ENCODE measurements at places on chromosomes 2 and 18.

GRCh38 chr18:79317703-79318102, 78.0 kb upstream of the NFATC1 start:
- DNase-seq: no peak

DNA sequence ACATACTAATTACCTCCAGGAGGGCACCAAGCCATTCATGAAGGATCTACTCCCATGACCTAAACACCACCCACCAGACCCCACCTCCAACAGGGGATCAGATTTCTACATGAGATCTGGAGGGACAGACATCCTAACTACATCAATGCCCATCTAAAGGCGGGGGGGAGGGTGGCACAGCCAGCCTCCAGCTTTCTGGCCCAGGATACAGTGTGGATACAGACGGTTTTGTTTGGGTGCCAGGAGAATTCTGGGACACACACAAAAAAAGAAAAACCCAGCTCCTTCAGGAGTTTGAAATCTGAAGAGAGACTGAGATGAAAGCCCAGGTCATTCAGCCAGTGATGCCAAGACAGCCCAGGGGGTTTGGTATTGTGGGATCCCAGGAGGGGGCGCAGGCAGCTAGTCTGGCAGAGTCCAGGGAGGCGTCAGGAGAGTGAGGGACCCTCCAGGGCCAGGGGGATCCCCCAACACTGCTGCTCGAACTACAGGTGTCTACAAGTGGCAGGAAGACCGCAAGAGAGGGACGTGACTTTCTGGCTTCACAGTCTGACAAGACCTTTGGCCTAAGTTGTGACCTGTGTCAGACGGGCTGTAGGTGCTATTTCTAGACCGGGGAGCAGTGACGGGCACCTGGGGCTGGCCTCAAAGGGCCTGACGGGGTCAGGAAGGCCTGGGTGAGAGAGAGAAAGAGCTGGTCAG, 62.1 kb downstream of the NDUFA10 start:
- DNase-seq: no peak

GRCh38 chr2:114316532-114317300, 125.7 kb upstream of the DPP10 start:
- DNase-seq: no peak

DNA sequence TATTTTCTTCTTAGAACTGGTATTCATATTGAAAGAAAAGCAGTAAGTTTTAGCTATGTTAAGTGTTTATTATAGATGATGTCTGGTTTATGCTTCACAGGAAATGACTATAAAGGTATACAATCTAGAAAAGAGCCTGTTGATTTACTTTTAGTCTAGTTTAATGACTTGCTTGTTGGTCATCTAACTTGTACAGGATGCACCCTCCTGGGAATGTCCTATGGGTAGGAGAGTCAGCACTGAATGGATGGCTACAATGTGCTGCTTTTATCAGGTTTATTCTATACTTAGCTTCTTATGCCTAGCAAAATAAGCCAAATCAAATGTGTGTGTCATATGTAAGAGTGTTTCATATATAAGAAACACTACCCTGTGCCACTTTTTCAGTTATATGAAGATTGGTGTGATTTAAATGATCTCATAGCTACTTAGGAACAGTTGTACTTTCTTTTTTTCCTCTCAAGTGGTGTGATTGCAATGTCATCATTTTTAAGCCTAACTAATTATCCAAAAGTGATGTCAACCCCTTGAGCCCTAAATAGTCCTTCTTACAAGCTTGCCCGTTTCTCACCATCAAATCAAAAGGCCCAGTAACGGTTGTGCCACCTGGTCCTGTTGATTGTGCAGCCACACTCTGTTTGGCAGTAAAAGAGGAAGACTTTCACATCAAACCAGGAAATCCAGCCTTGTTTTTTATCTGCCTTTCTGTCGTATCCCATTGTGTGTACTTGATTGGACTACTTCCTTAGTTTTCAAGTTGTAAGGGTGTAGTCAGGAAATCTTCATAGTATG, 176.0 kb downstream of the DIS3L2 start:
- no peak for DNase-seq

GRCh38 chr2:197130318-197130717, 180.3 kb downstream of the ANKRD44 start:
- no peak for DNase-seq

- DNase-seq: no peak
These were observed 1.9 kb downstream of the GLB1L start for GRCh38 chr2:219243291-219243761.

GRCh38 chr2:9286554-9287399, 80.2 kb downstream of the ASAP2 start:
- no peak for DNase-seq

GRCh38 chr2:240640939-240641338, 15.7 kb downstream of the GPR35 start:
- no peak for DNase-seq

GRCh38 chr2:165274698-165275097, 35.5 kb downstream of the SCN2A start:
- no peak for DNase-seq

GRCh38 chr2:18536100-18536499, 24.4 kb downstream of the RDH14 start:
- no peak for DNase-seq

GRCh38 chr18:24428709-24429108, 2.2 kb downstream of the IMPACT start:
- DNase-seq: no peak

GRCh38 chr18:75429975-75430374, 2.5 kb upstream of the SMIM21 start:
- no peak for DNase-seq

DNA sequence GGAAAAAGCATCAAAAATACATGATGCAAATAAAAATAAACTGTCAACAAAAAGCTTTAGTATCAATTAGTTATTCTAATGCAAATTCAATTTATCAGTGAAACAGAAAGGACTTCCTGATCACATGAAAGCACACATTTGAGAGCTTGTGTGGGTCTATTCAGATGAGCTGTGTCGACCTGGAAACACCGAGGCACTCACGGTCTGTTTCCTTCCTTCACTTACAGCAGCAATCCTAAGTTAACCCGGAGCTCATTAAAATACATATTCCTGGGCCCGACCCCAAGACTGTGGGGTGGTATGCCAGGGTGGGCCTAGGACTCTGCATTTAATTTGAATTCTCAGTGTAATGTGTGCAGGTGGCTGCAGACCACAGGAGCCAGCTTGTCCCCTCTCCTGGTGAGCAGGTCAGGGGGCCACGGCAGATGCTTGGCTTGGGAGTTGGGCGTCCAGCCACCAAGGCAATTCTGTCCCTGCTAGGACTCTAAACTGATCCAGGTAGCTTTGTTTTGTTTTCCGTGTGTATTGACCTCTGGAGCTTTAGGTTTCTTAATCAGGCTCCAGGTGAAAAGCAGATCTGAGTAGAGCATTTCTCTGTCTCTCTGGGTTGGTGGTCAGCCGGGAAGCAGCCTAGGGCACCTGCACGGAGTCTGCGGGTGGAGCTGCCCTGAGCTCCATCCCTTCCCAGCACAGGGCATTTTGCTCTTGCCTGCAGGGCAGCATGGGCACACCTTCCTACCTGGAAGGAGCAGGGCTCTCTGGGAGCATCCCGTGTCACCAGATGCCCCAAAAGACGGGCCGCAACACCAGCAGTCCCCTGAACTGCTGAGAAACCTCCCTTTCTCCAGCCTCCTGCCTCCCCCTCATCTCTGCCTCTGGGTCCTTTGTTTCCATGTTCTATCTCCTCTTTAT, 9.0 kb downstream of the MBP start:
- DNase-seq: no peak

DNA sequence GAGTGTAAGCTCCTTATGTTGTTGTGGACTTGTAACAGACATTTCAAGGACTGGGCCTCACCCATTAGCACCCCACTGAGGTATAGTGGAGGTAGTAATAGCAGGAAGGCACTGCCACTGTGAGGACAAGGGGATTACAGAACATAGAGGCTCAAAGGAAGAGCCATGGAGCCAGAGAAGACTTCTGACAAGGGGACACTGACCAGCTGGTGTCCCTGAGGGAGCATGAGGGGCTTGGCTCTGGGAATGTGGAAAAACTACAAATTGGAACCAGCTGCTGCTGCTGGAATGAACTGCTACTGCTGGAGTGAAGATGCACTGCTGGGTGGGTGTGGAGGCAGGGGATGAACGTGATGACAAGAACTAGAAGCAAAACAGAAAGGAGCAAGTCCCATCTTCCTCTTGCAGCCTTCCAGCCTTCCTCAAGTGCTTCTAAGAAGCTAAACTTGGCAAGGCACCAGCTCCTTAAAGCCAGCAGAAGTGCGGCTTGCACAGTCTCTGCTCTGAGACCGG, 167.3 kb upstream of the NOSTRIN start:
- no peak for DNase-seq

DNA sequence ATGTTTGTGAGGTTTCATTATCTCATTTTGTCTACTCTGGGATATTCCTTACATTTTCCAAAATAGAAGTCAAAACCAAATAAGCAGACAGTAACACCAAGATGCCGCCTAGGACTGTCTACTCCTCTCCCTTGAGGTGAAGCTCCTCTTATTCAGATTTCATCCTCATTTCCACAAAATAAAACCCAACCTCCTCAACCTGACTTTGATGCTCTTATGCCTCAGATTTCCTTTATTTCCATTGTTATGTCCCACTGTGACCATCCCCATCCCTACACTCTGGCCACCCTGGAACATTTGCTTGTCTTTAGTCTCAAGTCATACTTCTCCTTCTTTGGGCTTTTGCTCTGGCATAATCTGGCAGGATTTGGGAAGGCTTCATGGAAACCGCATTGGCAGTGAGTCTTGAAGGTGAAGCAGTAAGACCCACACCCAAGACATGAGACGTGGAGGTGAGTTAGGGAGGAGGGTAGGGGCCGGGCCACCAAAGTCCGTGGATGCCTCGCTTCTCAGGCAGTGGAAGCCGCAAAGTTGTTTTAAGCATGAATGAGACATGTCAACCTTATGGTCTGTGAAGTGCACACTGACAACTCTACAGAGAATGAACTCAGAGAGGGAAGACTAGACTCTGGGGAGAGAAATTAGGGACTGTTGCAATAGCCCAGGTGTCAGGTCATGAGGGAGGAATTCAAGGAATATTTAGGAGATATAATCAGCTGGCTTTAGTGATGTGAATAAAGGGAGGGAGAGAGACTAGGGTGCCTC, 63.6 kb downstream of the DDX1 start:
- no peak for DNase-seq

GRCh38 chr18:32550963-32551362, 80.3 kb upstream of the GAREM1 start:
- no peak for DNase-seq

DNA sequence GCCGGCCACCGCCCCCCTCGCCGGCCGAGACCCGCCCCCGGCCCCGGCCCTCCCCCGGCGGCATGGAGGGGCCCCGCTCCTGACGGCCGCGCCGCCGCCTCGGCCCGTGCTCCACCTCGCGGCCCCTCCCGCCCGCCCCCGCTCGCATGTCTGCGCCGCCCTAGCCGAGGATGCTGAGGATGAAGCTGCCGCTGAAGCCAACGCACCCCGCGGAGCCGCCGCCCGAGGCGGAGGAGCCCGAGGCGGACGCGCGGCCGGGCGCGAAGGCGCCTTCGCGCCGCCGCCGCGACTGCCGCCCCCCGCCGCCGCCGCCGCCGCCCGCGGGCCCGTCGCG, 397 bp downstream of the ZCCHC2 start:
- DNase-seq: no peak

- DNase-seq: no peak
These were observed 1078.5 kb upstream of the ZEB2 start for GRCh38 chr2:145598434-145598833.

- DNase-seq: no peak
These were observed 55.2 kb downstream of the METTL4 start for GRCh38 chr18:2515908-2516625.

DNA sequence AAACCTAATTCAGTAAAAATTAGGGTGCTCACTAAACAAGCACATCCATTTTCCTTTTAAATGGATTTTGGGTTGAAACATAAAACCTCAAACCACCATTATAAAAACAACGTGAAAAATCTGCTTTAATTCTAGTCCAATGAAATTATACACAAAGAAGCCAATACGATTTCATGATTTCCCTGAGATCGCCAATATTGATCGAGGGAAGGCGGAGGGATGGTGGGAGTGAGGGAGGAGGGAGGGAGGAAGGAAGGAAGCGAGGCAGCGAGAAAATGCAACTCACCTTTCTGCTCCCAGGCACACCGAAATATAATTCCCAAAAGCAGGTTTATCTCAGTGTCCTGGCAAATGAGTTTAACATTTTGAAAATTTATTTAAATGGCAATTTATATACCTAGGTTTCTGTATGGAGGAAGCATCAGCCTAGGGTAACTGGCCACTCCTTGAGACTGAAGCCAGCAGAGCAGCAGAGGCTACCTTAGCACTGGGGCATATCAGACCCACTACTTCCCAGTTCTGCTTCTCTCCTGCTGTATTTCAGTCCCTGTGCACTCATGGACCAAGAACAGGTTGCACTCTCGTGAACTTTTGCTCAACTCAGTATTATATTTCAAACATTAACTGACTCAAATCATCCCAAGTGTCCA, 2.3 kb upstream of the ONECUT2 start:
- no peak for DNase-seq

DNA sequence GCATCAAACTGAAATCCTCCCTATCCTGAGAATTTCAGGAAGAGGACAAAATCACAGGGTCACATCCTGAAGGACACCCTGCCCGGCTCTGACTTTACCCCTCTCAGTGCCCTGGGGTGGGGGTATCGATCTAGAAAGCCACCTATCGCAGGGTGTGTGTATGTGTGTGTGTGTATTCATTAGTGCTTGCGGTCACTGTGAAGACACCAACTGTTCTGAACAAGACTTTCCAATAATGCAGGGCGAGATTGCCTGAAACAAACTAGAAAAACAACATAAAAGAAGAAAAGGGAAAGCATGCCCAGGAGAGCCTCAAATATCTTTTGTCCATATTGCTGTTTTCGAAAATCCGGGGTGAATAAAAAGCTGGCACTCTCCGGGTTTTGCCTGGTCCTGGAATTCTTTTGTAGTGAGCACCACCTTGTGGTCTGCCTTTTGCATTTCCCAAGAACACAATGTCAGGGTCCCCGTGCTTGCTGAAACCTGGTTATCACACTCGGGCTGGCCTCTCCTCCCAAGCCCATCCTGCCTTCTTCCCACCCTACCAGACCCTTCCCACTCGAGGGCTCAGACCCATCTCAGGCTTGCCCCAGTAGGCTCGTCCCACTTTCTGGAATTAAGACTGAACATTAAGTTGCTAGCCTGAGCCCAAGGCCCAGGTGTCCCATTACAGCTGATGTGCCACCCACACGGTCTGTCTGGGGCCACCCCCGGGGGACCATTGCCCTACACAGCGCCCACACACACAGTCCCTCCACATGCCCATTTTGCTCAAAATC, 25.0 kb upstream of the COPS8 start:
- no peak for DNase-seq

- DNase-seq: no peak
These were observed 92.2 kb upstream of the DSEL start for GRCh38 chr18:67608615-67609273.

DNA sequence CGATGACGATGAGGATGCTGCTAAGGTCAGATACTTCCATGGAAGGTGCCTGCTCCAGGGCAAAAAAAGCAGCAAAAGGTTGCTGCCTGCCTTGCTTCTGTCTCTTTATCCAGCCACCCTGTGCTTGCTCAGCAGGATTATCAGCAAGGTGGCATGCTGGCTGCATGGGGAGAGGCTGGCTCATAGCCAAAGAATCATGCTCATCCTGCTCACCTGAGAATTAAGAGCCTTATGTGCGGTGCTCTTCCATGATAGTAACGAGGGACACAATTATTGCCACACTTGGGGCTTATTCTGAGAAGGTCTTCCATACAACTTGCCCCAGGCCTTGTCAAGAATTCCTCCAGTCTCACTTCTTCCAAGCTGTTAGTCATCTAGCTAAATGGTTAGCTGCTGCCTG, 60.4 kb upstream of the SEC11C start:
- DNase-seq: no peak

Data from NCI-H2107 (cell line).